ENCODE measurements at places on chromosomes 16 and 17. TPM values are rescaled to one million over a fixed set of nuclear protein-coding genes. Genes with fewer than 3 reads are reported as not detected.

Gene SPATA22
- not detected for total RNA-seq

Gene TBC1D26
- total RNA-seq = not detected

Gene C17orf50
- 0.33 TPM for total RNA-seq

Gene TP53TG3F
- total RNA-seq = 0.06 TPM

Gene UNC13D
- total RNA-seq = 6.9 TPM

Gene GPRC5B
- 40.4 TPM for total RNA-seq

Gene CEP295NL
- total RNA-seq = 0.38 TPM

Gene MEOX1
- not detected for total RNA-seq

Gene GRAPL
- total RNA-seq = 0.13 TPM

Gene NEUROD2
- total RNA-seq = not detected

Gene SEC14L5
- total RNA-seq = 0.06 TPM

Gene CBX2
- 11.9 TPM for total RNA-seq

Gene KREMEN2
- 1.9 TPM for total RNA-seq

Gene HBM
- not detected for total RNA-seq

Gene ALDH3A1
- 1,194 TPM for total RNA-seq

Gene KAT7
- total RNA-seq = 29.2 TPM

Gene NPIPB9
- total RNA-seq = 1.8 TPM

Gene RAMP2
- 1.5 TPM for total RNA-seq

Gene COPZ2
- 17.8 TPM for total RNA-seq

Gene METTL9
- total RNA-seq = 105 TPM

Gene HS3ST3A1
- 0.69 TPM for total RNA-seq

Gene CRYBA1
- not detected for total RNA-seq

Gene TAT
- total RNA-seq = not detected

Gene HEATR9
- total RNA-seq = not detected

Gene KRT17
- total RNA-seq = 0.99 TPM

Gene EPX
- not detected for total RNA-seq

Gene WNT9B
- not detected for total RNA-seq

Gene MMP15
- total RNA-seq = 43.1 TPM

Gene SLC13A2
- total RNA-seq = 0.12 TPM

Gene EFCAB5
- 0.37 TPM for total RNA-seq

Gene VEZF1
- 59.2 TPM for total RNA-seq

Gene DLX3
- total RNA-seq = 0.08 TPM

Gene KIF18B
- 23.4 TPM for total RNA-seq

Gene ASPA
- not detected for total RNA-seq

Gene AOC3
- 0.86 TPM for total RNA-seq

Gene DNASE1L2
- 1.3 TPM for total RNA-seq

Gene TP53TG3C
- total RNA-seq = 0.50 TPM

Gene BORCS6
- 7.8 TPM for total RNA-seq

Gene CLDN6
- total RNA-seq = 0.14 TPM

Gene JPH3
- total RNA-seq = 1.7 TPM

Gene TMED6
- 0.08 TPM for total RNA-seq

Gene LGALS9B
- not detected for total RNA-seq

Gene ZNF174
- 13.3 TPM for total RNA-seq

Gene BCL6B
- total RNA-seq = not detected

Gene PRRT2
- total RNA-seq = 0.36 TPM

Gene KRT14
- 0.08 TPM for total RNA-seq

Gene DNAAF8
- 0.94 TPM for total RNA-seq

All from A549 treated with dexamethasone at 1 μM for 4 hours (cell line).